ENCODE measurements at places on chromosomes 7 and 10.

- no peak for DNase-seq
These were observed 10.9 kb downstream of the ADCK2 start for GRCh38 chr7:140683657-140684056.

GRCh38 chr10:75295868-75296441 lies 60.2 kb upstream of the COMTD1 start:
- no peak for DNase-seq

DNA sequence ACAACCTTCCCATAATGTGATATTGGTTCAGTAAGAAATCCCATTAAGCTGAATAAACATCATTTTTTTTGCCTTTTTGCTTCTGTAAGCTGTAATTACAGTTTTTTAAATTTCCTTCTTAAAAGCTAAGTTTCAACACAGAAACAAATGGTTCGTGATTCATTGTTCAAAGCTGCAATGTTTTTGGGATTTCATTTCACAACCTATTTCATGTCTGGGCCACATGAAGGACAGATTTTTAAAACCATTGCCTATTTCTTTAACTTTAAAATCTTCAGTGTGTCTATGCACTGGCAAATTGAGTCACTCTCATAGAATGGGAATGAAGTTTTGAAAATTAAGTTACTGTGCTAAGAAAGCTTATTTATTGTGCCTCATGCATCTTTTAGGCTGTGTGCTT lies 66.9 kb downstream of the TFPI2 start:
- DNase-seq, result no peak

- DNase-seq, result no peak
These were observed 37.6 kb downstream of the FAM204A start for GRCh38 chr10:118304521-118304920.

DNA sequence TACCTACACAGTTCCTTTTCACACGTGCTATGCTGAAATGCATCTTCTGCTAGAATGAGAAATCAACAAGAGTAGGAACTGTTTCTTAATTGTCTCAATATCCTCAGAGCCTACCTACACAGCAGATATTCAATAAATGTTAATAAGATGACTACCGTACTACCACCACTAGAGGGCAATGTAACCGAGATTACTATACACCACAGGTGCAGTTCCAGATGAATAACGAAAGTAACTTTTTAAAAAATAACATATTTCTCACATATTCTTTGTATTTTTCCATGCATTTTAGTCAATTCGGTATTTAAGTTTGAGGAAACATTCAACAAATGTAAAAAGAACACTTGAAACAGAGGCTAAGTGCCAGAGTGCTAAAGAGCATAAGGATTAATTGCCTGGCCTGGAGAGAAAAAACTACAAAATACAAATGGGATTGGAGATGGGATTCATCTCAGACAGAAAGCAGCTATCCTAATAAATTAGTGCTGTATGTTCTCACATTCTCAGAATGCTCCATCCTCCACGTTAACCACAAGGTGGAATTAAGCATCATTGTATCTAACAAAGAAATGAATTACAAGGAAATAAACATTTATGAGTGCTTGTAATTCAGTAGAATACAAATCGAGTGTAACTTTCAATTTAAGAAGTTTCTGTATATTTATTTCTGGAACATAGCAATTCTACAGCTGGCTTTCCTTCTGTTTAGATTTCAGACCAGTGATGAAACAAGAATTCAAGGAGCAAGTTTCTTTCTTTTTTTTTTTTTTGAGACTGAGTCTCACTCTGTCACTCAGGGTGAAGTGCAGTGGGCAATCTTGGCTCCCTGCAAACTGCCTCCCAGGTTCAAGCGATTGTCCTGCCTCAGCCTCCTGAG lies 20.3 kb upstream of the HECTD2 start:
- DNase-seq, result no peak

- DNase-seq, result no peak
These were observed 213.8 kb downstream of the TAX1BP1 start for GRCh38 chr7:27953777-27954176.

DNA sequence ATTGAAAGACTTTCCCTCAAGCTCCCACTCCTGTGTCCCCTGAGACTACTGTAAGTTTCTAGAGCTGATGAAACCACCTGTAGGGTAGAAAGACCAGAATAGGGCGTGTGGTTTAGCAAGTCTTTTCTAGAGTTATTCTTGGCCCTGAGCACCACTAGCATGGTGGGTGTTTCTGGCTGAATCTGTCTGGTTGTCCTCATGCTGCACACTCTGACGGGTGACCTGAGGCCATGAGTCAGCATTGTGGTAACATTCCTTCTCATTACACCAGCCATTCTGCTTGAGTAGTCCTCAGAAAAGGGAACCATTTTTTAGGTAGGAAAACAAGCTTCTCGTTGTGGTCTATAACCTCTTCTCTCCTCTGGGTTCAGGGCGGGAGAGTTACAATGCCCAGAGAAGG lies 250.3 kb downstream of the SNX13 start:
- no peak for DNase-seq

- no peak for DNase-seq
These were observed 279.0 kb downstream of the ELFN1 start for GRCh38 chr7:1948887-1949680.

GRCh38 chr7:38757931-38758330 lies 126.8 kb upstream of the AMPH start:
- no peak for DNase-seq

GRCh38 chr10:77390481-77390891 lies 247.1 kb downstream of the KCNMA1 start:
- DNase-seq, result no peak

DNA sequence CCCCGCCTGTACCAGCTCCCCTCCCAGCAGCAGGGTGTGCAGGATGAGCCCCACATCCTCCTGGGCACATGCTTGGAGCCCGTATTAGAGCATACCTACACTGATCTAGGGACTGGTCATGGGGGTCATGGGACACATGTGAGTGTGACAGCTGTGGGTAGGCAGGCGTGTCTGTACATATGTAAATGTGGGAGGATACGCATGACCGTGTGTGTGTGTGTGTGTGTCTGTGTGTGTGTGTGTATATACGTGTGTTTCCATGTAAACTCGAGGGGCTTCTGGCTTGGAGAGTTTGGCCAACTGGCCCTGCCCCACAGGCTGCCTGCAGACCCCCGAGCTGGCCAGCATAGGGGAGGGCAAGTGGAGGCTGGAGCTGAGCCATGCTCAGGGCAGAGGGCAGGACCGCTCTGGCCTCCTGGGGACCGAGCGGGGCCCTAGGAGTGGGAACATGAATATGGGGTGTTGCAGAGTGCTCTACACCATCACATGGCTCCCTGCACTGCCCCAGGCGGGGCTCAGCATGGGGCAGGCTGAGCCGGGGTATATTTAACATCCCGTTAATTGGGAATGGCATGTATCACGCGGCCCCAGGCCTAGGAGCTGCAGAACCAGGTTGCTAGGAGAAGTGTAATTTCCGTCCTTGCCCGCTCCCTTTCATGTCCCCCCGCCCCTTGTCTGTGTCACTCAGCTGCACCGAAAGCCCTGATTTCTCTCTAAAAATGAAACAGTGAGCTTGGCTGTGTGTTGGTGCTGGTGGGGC lies 152.7 kb upstream of the PCBD1 start:
- no peak for DNase-seq

GRCh38 chr7:114959931-114960330 lies 38.0 kb downstream of the MDFIC start:
- no peak for DNase-seq

GRCh38 chr7:133641436-133641835 lies 388.6 kb downstream of the EXOC4 start:
- no peak for DNase-seq

- no peak for DNase-seq
These were observed 832 bp downstream of the XRCC2 start for GRCh38 chr7:152674860-152675758.

- no peak for DNase-seq
These were observed 109.5 kb downstream of the DNAJB6 start for GRCh38 chr7:157446322-157446721.
